HFF-Myc (cell line): ENCODE measurements at places on chromosomes 1 and 21.
A peak's percentile ranks its signal among the peaks of the same experiment; 100 is the strongest.

DNA sequence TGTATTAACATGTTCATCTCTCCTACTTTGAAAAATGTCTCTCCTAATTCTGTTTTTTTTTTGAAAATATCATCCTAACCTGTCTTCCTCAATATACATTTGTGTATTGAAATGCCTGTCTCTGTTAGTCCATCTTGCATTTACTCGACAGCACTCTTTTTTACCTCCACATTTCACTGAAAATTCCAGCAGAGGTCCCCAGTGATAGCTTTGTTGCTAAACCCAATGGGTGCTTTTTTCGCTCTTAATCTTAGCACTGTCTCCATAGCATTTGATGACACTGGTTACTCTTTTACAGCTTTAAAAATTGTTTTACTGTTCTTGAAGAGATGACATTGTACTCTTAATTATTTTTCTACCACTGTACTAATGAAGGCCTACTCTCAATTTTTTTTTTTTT, 10.8 kb downstream of the OSBPL9 start:
- DNase-seq = no peak

GRCh38 chr1:241317676-241318075, 39.3 kb downstream of the RGS7 start:
- no peak for DNase-seq

DNA sequence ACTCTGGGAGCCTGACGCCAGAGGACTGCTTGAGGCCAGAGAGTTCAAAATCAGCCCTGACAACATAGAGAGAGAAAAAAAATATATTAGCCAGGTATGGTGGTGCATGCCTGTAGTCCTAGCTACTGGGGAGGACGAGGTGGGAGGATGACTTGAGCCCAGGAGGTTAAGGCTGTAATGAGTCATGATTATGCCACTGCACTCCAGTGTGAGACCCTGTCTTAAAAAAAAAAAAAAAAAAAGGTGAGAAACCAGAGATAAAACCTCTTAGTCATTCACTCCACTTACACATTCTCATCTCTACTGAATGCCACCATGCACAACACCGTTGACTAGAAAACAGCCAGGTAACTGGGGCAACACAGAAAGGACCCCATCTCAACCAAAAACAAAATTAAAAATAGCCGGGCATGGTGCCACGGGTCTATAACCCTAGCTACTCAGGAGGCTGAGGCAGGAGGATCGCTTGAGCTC, 178.1 kb downstream of the SLC45A1 start:
- DNase-seq = no peak

GRCh38 chr1:147822292-147822691, 61.9 kb upstream of the GJA5 start:
- DNase-seq = no peak

DNA sequence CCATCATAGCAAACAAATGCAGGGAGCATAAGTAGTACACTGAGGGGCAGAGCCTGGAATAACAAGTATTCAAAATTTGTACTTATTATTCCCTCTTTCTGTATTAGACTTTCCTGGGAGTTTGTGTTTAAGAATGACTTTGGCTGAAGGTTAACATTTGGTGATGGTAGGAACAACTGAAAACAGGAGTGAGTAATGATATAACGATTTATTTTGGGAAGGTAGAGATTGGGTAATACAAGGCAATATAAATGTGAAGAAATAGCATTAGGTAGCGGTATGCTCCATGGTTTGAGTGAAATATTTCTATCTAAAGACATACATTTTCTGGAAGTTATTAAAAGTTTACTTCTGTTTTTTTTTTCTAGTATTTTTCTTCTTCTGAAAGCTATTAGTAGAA, 18.5 kb upstream of the C1orf21 start:
- no peak for DNase-seq

DNA sequence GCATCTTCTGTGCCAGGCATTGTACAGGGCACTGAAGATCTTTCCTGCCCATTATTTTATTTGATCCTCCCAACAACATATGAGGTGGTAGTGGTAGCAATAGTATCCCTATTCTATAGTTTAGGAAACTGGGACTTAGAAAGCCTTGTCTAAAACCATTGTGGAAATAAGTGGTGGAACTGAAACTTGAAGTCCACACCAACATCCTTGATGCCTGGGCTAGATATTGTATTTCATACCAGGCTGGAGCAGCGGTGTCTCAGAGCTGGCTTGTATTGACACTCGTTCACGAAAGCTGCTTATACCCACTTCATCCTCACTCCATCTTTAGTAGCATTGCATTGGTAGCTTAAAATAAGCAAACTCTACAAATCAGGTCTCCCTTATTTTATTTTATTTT, 9.7 kb upstream of the CTSS start:
- no peak for DNase-seq

GRCh38 chr1:23980728-23981070, 572 bp upstream of the SRSF10 start:
- peak; percentile 62 for DNase-seq

DNA sequence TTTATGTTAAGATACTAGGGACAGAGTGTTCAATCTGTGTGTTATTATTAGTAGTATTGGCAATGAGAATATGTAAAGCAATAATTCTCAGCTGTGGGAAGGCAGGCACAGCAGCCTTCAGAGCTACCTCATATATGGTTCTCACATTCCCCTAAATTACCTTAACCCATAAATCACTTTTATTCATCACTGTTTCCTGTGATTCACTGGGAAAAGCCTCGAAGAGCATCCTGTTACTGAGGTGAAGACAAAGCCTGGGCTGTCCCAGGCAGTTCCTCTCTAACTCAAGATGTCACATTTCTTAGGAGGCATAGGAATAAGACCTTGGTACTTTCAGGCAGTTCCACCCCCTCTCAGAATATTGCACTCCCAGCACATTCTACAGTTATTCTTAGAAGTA, 965.7 kb downstream of the NCAM2 start:
- no peak for DNase-seq

- no peak for DNase-seq
These were observed 118.3 kb downstream of the NUF2 start for GRCh38 chr1:163440090-163440489.

GRCh38 chr1:1779320-1779675, 1.0 kb upstream of the NADK start:
- DNase-seq = no peak

DNA sequence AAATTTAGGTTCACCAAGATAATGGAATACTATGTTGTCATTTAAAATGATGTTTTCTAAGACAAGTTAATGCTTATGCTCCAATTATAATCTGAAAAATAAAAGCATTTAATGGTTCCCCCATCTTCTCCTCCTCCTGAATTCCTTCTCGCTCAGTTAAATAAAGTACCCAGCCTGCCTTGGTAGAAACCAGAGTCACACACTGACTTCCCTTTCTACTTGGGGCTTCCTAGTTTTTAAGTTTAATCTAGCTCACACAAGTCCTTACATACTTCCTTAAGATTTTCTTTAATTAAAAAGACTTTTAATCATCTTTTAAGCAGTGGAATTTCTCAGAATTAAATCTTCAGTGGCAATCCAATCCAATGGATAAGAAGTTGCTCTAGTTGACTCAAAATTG, 32.9 kb downstream of the CD58 start:
- no peak for DNase-seq

DNA sequence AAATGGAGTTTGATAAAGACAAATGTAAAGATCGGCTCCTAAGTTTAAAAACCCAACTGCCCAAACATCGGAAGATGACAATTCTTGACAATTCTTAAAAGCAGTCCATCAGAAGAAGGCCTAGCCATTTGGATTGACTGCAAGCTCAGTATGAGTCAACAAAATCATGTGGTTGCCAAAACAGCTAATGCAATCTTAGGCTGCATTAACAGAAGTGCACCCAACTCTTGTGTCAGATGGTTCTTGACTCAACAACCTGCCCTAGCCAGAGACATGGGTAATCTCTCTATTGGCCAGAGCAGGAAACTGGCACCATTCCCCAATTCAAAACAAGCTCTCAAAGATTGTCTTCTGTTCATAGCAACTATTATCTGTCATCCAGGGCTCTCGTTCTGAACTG, 9.9 kb upstream of the NCF2 start:
- DNase-seq = no peak

DNA sequence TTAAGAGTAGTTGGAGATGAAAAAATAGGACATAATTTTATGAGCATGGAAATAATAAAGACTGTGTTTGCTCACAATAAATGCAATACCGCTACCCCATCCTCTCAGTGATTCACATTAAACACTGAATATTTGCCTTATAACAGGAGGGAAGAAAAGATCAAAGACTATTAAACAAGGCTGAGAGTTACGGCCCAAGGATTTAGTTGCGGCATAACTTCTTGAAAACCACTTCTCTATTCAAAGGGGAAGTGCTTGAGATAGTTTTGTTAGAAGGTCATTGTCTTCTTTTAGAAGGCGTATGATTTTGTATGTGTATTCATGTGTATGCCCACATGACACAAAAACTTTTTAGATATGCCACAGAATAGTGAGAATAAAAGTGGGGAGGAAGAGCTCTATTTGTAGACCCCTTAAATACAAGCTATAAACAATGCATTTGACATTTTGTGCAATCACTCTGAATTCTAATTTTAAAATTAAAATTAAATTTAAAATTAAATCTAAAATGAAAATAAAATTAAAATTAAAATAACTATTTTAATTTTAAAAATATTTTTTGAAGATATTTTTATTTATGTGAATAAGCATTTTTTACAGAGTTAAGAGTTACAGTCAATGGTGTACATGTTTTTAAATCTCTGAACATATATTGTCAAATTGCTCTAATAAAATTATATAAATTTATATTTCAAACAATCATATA, 986.6 kb upstream of the ADAMTS5 start:
- DNase-seq = no peak

- DNase-seq = no peak
These were observed 112.6 kb downstream of the SLC45A1 start for GRCh38 chr1:8430476-8430875.

DNA sequence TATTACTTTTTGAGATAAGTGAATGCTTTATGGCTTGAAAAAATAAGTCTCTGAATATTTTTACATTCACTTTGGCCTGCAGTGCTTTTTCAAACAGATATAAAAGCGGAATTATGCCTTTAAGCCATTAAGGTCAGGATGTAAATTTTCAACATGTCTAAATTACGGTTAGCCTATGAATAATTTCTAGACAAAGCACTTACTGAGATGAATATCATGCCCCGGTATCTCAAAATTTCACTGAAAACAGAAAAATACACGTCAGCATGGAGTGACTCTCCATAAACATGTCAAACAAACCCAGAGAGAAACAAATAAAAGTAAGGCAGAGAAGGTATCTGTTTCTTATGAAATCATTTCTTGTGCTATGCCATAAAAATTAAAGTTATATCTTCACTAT, 853.9 kb downstream of the KCNT2 start:
- DNase-seq = no peak

GRCh38 chr1:158121604-158122254, 59.0 kb upstream of the CD1D start:
- no peak for DNase-seq

GRCh38 chr1:64909031-64909430, 57.3 kb downstream of the JAK1 start:
- no peak for DNase-seq

DNA sequence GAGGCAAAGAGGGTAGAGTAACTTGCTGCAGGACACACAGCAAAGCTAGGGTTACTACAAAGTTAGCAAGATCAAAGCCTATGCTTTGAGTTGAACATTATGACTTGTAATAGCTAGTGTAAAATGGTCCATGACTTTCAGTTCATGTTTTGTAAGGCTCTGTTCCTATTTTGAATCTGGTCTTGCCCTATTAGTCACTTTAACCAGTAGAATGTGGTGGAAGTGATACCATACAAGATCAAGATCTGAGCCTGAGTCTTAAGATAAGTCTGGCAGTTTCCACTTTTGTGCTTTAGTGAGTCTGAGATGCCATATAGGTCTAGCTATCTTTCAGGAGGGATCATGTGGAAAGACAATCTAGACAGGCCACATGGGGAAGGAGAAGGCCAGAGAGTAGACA, 282.1 kb upstream of the BRINP3 start:
- DNase-seq = no peak

- DNase-seq = no peak
These were observed 39.7 kb downstream of the MRAP start for GRCh38 chr21:32338209-32338921.
